ENCODE measurements at places on chromosomes 11 and 22.

DNA sequence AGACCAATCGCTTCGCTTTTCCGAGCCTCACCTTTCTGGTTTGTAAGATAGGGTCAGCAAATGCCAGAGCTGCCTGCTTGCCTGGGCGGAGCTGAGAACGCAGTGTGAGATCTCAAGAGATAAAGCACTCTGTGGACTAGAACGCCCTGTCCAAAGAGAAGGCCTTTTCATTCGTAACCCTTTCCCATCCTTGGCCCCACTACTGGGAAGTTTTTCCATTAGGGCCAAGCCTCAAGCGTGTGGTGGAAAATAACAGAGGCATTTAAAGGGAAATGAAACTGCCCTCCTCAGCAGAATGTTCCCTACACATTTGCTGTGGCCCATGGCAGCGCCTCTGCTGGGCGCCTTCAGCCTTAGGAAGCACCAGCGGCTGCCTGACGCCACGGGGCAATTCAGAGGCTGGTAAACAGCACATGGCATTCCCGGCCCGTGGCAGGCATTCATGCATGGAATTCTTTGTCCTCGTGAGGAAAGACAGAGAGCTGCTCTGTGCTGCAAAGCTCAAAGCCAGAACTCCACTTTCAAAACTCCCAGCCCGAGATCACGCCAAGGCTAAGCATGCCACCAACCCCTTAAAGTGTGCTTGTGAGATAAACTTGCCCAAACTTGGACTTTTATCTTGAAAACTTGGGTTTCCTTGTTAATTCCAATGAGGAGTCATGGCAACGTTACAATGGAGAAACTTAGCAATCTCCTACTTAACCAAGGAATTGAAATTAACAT lies 38.1 kb downstream of the AHNAK start:
- DNase-seq = peak; percentile 61

DNA sequence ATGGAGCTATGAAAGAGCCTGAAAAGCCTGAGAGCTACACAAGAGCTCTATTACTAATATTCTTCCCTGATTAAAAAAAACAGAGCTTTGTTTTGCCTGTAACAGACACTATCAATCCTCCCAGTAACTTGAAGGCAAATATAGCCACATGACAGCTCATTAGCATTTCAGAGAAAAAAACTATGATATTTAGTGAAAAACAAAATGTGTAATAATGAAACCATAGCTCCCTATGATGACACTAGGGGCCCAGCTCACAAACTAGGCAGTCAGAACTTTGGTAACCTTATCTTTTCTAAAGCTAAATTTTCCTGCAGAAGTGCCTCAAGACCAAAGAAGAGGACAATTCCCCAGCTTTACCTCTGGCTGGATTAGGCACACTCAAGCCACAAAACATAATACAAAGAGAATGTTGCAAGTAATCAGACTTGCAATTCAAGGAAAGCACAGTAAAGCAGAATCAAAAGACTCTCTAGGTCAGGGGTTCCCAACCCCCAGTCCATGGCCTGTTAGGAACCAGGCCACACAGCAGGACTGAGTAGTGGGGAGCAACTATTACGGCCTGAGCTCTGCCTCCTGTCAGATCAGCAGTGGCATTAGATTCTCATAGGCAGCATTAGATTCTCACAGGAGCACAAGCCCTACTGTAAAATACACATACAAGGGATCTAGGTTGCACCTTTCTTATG lies 53.3 kb downstream of the MRTFA start:
- DNase-seq = no peak

DNA sequence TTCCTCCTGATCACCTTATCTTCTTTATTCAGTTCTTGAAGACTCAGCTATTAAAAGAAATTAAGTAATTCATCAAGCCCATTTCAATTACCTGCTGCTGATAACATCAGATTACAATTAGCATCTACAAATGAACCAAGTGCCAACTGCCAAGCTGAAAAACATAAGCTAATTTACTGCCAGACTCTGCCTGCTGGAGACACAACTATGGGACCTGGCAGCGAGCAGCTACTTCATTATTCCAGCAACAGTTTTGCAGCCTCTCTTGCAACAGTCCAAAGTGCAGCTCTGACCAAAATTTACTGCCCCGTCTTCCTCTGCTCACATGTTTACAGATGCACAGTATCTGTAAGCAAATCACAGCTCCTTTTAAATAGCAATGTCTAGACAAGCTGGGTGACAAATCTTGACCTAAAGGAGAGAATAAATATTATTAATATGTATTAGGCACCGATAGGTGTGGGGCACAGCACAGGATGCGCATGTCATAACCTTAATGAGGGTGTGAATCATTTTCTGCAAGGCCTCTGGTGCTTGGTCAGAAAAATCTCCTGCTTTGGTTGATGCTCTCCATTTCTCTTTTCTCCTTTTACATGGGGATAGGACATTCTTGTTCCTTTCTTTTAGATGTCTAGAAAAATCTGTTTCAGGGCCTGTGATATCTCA lies 232.2 kb upstream of the PITPNB start:
- no peak for DNase-seq

GRCh38 chr11:70226183-70226582 lies 23.1 kb downstream of the FADD start:
- no peak for DNase-seq

GRCh38 chr11:44443836-44444769 lies 121.4 kb upstream of the CD82 start:
- no peak for DNase-seq

DNA sequence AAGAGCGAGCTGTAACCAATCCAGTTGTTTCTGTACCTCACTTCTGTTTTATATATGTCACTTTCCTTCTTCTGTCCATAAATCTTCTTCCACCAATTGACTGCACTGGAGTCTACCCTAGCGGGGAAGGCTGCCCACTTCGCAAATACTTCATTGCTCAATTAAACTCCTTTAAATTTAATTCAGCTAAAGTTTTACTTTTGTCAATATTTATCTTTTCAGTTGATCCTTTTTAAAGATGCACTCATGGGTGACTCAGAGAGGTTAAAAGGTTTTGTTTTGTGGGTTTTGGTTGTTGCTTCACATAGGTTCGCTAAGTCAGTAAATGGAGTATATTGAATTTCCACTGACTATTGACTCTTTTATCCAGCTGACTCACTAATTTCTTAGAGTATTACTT lies 597.2 kb downstream of the DLG2 start:
- no peak for DNase-seq

- no peak for DNase-seq
Observed at GRCh38 chr11:84396521-84396920, 1110.4 kb upstream of the CCDC90B start.

Measured in neuronal stem cell (in vitro differentiated cells).